NCI-H510A (cell line): ENCODE measurements at places on chromosomes 2 and 18.

DNA sequence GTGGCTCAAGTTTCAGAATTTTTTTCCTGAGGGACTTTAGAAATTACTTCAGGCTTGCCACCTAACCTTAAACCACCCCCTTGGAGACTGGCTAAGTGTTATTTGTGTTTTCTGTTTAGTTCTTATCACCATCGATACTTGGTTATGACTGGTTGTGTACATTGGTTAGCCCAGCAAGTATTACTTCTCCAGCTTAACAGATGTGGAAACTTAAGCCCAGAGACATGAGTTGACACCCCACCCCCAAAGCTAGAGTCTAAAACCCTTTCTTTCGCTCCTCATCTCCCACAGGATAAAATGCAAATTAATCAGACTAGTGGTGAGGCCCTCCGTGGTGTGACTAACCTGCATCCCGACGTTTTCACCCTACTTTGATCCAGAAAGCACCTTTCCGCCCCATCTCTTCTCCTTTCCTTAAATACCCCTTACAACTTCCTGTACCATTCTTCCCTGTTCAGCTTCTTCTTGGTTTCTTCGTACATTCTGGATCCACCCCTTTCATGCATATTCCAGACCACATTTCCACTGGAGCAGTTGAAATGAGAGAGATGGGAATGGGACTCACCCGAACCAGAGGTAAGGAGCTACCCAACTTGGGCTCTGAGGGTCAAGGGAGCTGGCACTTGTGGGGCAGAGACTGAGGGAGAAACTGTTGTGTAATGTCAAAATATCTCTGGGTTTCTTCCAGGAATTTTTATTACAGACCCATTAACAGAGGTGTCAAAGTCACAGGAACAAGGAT, 819 bp upstream of the MAP3K2 start:
- no peak for DNase-seq

- DNase-seq, result no peak
Measured at GRCh38 chr2:20215183-20216040, 9.5 kb downstream of the SDC1 start.

- DNase-seq, result no peak
Measured at GRCh38 chr2:16747689-16748088, 82.1 kb upstream of the CYRIA start.

DNA sequence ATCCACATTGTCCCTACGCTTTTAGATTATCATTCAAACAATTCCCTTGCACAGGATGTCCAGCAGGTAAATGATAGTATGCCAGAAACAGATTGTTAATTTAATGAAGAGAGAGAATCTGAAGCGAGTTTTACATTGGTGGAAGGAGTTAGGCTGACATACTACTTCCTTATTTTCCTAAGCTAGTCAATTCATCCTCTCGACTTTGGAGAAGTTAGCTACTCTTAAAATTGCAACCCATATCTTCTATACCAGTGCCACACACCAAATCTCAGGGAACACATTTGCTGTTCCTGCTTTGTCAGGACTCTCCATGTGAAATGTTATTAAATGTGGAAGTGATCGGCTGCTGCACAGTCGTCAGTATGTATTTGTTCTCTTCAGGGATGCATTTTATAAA, 249.2 kb downstream of the NAPG start:
- no peak for DNase-seq
